Naive thymus-derived CD8-positive, alpha-beta T cell (primary cell): ENCODE measurements at places on chromosomes 6 and 20.

GRCh38 chr20:17878069-17878911, 90.3 kb downstream of the SNX5 start:
- no peak overlapping the region for H3K4me3 ChIP-seq
- peaks cover 40% of the 10 kb centered on the region for H3K4me1 ChIP-seq
- no peaks in the 10 kb centered on the region for H3K36me3 ChIP-seq
- H3K27ac ChIP-seq: peak overlapping the region; percentile 13
- H3K27me3 ChIP-seq: peaks cover 13% of the 10 kb centered on the region

GRCh38 chr6:26249957-26250697, 114.9 kb upstream of the BTN3A2 start:
- H3K27ac ChIP-seq: peak overlapping the region; percentile 96
- no peaks in the 10 kb centered on the region for H3K36me3 ChIP-seq
- no peaks in the 10 kb centered on the region for H3K27me3 ChIP-seq
- H3K4me3 ChIP-seq: peak overlapping the region; percentile 95
- DNase-seq: peak; percentile 71

DNA sequence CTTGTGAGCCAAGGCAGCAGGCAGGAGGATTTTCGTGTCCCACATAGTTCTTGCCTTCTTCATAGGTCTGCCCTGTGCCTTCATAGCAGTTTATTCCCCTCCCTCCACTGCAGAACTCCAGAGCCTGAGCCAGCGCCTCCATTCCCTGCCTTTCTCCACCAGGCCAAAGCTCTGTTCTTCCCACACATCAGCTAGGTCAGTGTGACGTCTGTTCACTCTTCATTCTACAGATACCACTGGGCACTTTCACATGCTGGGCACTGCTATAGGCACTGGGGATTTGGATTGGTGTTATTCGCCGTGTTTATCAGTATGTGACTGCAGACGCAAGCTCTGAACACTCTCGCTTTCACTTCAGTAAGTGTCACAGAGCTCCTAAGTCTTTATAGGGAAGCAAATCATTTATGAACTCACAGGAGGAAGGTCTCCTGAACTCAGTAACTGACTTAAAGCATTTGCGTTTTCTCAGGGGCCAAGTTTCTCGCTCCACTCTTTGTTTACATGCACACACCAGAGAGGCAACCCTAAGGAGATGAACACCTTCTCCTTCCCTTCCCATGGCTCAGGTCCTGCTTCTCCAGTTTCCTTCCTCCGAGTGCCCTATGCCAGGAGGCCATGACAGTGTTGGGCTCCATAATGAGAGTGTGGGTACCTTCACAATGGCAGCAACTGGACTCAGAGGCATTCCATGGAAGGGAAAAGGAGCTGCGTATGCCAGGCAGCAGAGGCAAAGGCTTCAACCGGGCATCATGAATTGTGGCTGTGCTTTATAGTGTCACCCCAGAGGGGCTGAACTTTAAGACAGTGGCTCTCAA, 6.3 kb upstream of the APMAP start:
- H3K4me3 ChIP-seq: no peak overlapping the region
- peaks cover 12% of the 10 kb centered on the region for H3K4me1 ChIP-seq
- DNase-seq: no peak
- H3K27me3 ChIP-seq: no peaks in the 10 kb centered on the region

GRCh38 chr6:98578016-98578415, 256.4 kb upstream of the POU3F2 start:
- no peaks in the 10 kb centered on the region for H3K36me3 ChIP-seq
- H3K4me1 ChIP-seq: no peaks in the 10 kb centered on the region
- H3K4me3 ChIP-seq: no peak overlapping the region
- no peak for DNase-seq
- no peak overlapping the region for H3K27ac ChIP-seq
